Smooth muscle cell of bladder (primary cell): ENCODE measurements at places on chromosomes 2 and 18. TPM values are rescaled to one million over a fixed set of nuclear protein-coding genes. Genes with fewer than 3 reads are reported as not detected.

POU3F3 gene
- not detected in 2 replicates for total RNA-seq

GDF7 gene
- 0.09 and 0.14 TPM in 2 replicates for total RNA-seq

TNFRSF11A gene
- total RNA-seq, result 0.09 and 0.14 TPM in 2 replicates

TCF7L1 gene
- total RNA-seq, result 1.00 and 1.0 TPM in 2 replicates

C2orf92 gene
- 0.85 and 1.5 TPM in 2 replicates for total RNA-seq

HOXD3 gene
- total RNA-seq, result 0.14 and 0.28 TPM in 2 replicates

IL1RL1 gene
- total RNA-seq, result 0.14 and 0.18 TPM in 2 replicates

TUBA3E gene
- total RNA-seq, result not detected in 2 replicates

NLRC4 gene
- not detected in 2 replicates for total RNA-seq

KCNIP3 gene
- total RNA-seq, result 0.57 and 1.0 TPM in 2 replicates

IL18R1 gene
- total RNA-seq, result 0.85 and 1.5 TPM in 2 replicates
